Natural killer cell treated with Interleukin-12 subunit alpha and Interleukin-12 subunit beta and Interleukin-15 and Interleukin-18, amount 100 ng/mL, for 72 hours (primary cell): ENCODE measurements at places on chromosomes 2 and 18. TPM values are rescaled to one million over a fixed set of nuclear protein-coding genes. Genes with fewer than 3 reads are reported as not detected.

DNA sequence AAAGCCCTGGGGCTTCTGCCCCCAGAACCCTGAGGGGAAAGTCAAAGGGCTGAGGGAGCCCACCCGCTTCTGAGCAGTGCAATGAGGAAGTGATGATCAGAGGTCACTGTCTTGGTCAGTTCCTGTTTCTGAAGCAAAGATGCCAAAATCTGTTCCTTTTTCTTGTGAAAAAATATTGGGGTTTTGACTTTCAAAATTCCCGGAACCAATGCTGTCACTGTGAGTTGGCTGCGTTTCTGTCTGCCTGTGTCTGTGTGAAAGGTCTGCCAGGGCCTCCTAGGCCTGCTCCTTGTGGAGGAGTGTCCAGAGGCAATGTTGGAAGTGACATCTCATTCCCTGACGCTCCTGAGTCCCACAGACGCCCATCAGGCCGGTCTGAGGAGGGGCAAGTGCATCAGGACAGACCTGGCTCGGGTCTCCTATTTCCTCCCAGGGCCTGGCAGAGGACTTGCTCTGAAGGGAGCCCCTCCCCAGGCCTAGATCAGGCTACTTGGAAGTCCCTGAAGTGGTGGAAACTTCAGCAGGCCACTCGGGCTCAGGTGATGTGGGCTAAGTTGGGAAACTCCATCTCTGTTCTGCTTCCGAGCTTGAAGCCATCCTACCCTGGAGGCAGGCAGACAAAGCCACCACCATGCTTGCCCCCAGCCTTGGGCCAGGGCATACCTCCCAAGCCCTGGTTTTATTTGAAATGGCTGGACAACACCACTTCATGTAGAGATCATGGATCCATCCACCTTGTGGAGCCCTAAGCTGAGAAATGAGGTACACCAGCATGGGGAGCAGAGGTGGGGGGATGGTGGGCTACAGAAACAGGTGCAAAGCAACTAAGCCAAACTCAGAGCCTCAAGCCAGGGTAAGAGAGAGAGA, 51.0 kb downstream of the PKDCC start:
- DNase-seq, result peak; percentile 47

GRCh38 chr2:236748801-236749200, 179.2 kb downstream of the ACKR3 start:
- DNase-seq, result no peak

DNA sequence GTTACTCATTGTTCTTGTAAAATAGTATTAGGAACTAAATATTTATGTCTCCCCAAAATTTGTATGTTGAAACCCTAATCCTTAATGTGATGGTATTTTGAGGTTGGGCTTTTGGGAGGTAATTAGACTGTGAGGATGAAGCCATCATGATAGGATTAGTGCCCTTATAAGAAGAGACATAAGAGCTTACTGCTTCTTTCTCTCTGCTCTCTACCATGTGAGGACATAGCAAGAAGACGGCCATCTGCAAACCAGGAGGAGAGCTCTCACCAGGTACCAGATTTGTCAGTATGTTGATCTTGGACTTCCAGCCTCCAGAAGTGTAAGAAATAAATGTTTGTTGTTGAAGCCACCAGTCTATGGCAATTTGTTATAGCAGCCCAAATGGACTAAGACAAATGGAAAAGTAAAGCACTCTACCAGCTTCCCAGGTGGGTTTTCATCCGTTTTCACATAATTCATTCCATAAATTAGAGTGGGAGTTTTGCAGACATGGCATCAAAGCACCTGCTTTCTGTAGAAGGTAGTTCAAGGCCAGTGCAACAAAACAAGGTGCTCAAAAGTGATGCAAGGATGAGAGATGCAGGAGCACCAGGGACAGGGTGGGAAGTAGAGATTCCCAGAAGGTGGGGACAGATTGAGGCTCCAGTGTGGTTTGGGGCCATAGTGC, 70.7 kb downstream of the MYCN start:
- DNase-seq, result no peak

DNA sequence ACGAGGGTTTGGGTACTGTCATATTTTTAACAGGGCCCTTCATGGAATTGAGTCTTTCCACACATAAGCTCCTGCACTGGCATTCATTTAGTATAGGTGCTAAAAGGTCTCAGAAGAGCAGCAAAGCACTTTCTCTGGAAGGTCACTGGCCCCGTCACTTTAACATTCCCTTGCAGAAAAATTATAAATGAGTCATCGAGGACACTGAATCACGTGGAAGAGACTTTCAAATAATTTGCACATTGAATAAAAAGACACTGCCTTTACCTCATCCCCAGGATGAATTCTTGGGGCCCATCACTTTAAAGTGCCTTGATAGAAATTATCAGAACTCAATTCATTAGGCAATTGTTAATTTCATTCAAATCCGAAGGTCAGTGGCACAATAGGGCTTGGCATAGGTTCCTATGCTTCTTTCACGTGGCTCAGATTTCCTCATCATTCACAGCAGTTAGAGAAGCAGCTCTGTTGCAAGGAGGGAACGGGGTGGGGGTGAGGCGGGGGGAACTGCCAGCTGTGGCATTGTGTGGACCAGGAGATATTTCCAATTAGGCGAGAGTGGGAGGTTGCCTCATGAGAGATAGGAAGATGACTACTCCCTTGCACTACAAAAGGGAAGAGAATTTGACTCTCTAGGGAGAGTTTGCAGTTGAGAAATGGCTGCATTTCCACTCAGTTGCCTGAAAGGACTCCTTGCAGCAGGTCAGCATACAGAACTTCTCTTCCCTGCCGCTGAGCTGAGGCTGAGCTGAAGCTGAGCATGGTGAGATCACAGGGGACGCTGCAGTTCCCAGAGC, 86.3 kb upstream of the NPAS2 start:
- no peak for DNase-seq

- DNase-seq, result no peak
Observed at GRCh38 chr2:1618191-1618961, 125.9 kb downstream of the PXDN start.

- no peak for DNase-seq
Observed at GRCh38 chr18:26700728-26701127, 152.4 kb upstream of the KCTD1 start.

- no peak for DNase-seq
Observed at GRCh38 chr2:84861539-84861938, 19.3 kb downstream of the TRABD2A start.

DNA sequence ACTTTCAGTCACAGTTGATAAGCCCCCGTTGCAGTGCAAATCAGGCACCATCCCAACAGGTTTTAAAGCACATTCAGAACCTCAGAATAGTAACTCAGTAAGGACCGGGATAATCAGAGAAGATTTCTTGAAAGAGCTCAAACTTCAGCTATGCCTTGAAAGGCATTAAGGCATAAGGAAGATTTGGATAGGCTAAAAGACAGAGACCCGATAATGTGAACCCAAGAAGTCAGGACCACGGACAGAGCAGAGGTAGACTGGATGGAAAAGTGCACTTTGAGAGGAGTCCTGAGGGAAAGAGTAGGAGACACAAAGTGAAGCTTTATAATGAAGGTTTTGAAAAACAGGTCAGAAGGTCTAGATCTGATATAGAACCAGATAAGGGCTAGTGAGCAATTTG, 36.9 kb upstream of the KLF7 start:
- no peak for DNase-seq

GRCh38 chr2:109118321-109118720, 10.7 kb upstream of the SH3RF3 start:
- no peak for DNase-seq

DNA sequence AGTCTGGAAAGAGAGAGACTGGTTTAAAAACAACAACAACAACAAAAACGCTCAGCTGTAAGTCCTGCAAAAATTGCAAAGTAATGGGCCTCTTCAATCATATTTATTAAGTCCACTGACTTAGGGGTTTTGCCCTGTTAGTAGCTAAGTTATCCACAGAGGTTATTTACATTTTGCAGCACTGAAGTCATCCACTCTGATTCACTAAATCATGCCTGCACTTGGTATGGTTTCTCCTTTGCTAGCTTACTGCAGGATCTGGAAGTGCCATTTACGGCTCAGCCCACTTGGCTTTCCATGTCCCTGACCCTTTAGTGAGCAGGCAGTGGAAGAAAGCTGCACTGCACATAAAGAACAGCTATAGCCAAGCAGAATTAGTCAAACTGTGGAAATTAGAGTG, 484.4 kb downstream of the NRXN1 start:
- DNase-seq, result no peak

Gene OTOS
- not detected for total RNA-seq

Gene KIF5C
- 2.6 TPM for total RNA-seq

Gene SCN1A
- total RNA-seq, result not detected

Gene AQP12A
- not detected for total RNA-seq

Gene SLC38A11
- total RNA-seq, result not detected

Gene CD8B2
- 0.10 TPM for total RNA-seq

Gene RBM44
- total RNA-seq, result 0.45 TPM

Gene CYTIP
- total RNA-seq, result 755 TPM
